CD4-positive, CD25-positive, alpha-beta regulatory T cell (primary cell): ENCODE measurements at places on chromosomes 6 and 20. TPM values are rescaled to one million over a fixed set of nuclear protein-coding genes. Genes with fewer than 3 reads are reported as not detected.

Gene ZGPAT
- total RNA-seq: 51.5 TPM

- DNase-seq: no peak
Observed at GRCh38 chr20:1319051-1319450, 9.9 kb downstream of the SDCBP2 start.

DNA sequence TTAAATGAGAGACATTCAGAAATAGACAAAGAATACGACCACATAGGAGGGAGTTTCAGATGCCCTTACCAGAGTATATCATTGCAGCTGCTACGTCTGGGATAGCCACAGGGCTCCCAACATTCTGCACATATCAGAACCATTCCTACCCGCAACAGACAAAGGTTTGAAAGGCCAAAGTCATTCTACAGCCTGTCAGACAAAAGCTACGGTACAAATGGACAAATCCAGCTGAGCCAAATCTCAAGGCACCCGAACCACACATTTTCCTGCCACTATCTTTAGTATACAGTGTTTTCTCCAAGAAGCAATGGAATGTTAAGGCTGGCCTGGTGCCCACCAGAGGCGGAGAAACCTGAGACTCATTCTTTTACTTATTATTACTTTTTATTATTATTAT, 30.5 kb upstream of the LYRM2 start:
- no peak for DNase-seq

GRCh38 chr6:106792536-106793236, 163.3 kb downstream of the QRSL1 start:
- no peak for DNase-seq

DNA sequence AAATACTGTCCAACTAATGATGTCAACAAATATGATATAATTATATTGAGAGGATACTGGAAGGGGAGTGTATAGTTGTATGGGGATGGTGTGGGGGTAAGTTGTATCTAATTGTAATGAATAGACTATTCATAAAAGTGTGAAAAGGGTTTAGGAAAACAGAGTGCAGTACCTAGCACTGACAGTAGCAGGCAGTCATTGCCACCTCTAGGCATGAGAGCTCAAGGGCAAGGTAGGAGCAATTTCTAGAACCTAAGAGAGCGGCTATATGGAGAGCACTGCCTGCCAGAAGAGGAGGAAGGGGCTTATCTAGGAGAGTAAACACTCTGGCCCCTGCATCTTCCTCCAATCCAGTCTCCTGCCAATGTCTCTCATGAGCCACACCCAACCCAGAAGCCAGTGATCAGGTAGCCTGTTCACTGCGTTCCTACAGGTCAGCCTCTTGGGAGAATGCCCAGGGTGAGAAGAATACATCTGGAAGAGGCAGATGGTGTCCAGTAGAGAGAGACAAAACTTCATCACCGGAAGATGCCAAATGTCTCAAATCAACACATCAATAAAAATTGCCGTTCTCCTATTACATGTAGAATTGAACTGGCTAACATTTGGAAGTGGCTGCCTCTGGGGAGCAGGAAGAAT, 200.0 kb downstream of the LY86 start:
- no peak for DNase-seq

GRCh38 chr6:15874821-15875220, 212.0 kb upstream of the DTNBP1 start:
- DNase-seq: no peak

GRCh38 chr6:163165922-163166321, 248.6 kb upstream of the QKI start:
- DNase-seq: no peak

- no peak for DNase-seq
Observed at GRCh38 chr6:40328386-40328985, 258.7 kb downstream of the LRFN2 start.

DNA sequence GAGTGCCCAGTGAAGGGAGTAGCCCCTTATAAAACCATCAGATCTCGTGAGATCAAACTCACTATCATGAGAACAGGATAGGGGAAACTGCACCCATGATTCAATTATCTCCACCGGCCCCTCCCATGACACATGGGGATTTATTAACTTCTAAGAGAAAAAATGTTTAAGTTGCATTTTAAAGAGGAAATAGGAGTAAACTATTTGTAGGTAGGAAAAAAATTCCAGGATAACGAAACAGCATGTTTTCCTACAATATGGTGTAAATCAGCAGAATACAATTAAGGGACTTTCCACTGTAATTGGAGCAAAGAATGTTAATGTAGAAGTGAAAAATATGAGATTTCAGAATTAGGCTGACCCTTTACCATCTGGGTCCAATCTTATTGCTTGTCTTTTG, 63.9 kb downstream of the FBXO5 start:
- no peak for DNase-seq

- DNase-seq: no peak
Observed at GRCh38 chr6:39182604-39183003, 46.7 kb downstream of the KCNK5 start.

- DNase-seq: no peak
Observed at GRCh38 chr20:16607364-16608276, 34.4 kb upstream of the KIF16B start.

DNA sequence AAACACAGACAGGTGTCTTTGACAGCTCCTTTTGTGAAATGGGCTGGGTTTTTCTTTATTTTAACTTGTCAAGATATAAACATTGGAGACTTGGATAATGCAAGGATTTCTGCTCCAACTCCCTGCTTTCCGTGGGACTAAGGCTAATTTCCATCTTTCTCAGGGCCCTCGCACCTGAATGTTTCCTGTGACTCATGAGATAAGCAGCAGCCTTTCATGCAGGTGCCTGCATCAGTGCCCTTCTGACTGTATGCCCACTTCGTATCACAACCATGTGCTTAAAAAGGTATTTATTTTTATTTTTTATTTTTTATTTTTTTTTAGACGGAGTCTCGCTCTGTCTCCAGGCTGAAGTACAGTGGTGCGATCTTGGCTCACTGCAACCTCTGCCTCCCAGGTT, 736.1 kb downstream of the DOK5 start:
- DNase-seq: no peak

GRCh38 chr20:35618263-35619131, 2.9 kb downstream of the SPAG4 start:
- peak; percentile 22 for DNase-seq

- peak; percentile 84 for DNase-seq
Observed at GRCh38 chr6:147322299-147323162, 118.3 kb downstream of the STXBP5 start.

Gene ANKEF1
- 1.1 TPM for total RNA-seq

Gene PTCHD4
- total RNA-seq: not detected

DNA sequence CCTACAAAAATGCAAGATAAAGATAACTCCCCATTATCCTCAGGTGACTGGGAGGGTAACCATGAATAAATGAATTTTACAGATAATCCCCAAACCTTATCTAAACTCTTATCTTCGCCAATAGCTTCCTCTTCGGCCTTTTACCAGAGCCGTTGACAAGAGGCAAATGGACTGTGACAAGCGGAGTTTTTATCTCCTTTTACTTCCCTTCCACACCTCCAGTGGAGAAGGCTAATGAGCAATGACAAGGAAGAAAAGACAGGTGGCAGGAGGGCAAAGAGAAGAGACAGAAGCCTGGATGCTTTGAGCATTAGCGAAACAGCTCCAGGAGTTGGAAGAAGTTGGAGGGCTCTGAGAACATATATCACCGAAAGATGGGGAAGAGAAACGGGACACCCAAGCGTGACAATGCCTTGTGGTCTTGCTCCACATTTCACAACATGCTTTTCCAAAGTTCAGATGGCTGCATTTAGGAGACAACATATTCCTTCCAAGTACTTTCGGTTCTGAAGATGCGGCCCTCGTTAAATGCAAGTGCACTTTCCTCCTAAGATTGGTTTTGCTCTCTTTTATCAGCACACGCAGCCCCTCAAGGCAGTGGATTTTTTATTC, 69.2 kb downstream of the PRDM1 start:
- no peak for DNase-seq

Gene HLA-DQA1
- 20.3 TPM for total RNA-seq

Gene C6orf141
- not detected for total RNA-seq

GRCh38 chr20:53806683-53807401, 213.2 kb upstream of the ZNF217 start:
- no peak for DNase-seq

DNA sequence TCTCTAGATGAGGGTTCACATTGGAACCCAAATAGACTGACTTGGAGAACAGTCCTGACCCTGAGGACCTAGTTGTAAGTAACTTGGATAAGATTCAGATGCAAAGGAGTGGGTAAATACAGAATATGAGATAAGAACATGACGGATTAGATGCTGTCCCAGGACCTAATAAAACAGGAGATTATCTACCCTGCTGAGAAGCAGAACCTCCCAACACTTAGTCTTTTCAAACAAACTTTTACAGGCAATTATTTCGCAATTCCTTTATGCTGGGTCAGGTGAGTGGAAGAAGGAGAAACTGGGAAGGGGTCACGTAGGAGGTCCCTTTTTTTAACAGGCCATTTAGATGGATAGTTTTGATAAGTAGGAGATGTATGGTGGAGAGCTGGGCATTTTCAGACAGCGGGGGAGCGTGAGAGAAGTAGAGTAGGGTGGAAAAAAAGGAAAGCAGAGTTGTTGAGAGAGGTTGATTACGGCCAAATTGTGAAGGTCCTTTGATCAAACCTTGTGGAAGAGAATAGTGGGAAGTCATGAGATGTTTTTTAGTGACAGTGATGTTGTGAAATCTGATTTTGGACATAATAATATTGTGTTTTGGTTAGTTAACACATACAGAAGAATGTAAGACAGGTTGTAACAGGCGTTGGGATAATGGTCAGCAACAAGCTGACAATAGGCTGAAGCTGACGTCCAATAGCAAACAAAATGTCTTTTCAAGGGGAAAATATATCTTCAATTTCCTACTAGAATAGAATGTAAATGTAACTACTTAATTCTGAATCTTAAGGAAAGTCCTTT, 32.8 kb downstream of the FAM83B start:
- DNase-seq: no peak

DNA sequence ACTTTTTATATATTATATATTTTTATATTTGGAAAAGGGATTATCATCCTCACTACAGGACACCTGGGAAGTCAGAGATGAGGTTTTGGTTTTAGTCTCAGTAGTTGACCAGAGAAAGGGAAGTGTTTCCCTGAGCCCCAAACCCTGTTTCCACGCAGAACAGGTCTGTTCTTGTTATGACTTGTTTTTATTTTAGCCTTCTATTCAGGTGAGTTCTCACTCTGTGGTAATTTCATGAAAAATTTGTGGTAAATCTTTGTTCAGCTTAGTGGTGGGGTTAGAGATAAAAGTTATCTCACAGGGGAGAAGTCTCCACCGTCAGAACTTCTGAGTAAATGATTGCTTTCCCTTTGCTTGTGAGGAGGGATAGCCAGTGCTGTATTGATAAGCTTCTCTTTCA, 224.9 kb downstream of the FARS2 start:
- DNase-seq: no peak

DNA sequence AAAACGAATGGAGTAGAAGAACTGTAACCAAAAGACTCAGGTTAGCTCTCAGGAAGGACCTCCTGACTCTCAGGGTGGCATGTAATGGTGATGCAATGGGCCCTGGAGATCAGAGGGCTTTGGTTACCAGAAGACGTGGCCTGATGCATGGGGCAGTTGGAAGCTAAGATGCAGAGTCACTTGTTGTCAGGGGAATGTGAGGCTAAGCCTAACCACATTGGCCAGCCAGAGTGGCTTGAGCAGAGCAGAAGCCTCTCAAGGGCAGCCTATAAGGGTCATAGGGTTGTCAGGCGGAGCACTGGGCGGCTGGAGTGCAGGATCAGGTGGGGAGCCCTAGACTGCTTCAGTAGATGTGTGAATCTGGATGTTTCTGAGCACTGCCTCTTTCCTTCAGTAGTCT, 5.9 kb downstream of the CNBD2 start:
- no peak for DNase-seq

- no peak for DNase-seq
Observed at GRCh38 chr20:59120491-59120890, 43.1 kb upstream of the ZNF831 start.

Gene CRISP3
- not detected for total RNA-seq

DNA sequence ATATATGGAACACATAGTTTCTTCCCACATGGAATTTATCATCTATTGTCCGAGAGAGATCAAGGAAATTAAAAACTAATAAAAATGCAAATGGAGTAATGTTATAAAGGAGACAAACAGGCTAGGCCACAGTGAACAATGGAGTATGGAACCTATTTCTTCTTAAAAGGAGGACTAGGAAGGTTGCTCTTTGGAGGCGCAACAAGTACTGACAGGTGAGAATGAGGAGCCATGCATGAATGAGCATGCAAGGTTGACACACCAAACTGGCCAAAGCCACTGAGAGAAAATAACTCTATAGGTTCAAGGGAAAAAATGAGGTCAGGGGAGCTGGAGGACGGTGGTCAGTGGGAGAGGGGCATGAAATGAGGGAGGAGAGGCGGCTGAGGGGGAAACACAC, 40.9 kb downstream of the PSMB1 start:
- DNase-seq: no peak

GRCh38 chr6:142633317-142633716, 311.7 kb downstream of the HIVEP2 start:
- no peak for DNase-seq

Gene UBE3D
- 7.0 TPM for total RNA-seq

DNA sequence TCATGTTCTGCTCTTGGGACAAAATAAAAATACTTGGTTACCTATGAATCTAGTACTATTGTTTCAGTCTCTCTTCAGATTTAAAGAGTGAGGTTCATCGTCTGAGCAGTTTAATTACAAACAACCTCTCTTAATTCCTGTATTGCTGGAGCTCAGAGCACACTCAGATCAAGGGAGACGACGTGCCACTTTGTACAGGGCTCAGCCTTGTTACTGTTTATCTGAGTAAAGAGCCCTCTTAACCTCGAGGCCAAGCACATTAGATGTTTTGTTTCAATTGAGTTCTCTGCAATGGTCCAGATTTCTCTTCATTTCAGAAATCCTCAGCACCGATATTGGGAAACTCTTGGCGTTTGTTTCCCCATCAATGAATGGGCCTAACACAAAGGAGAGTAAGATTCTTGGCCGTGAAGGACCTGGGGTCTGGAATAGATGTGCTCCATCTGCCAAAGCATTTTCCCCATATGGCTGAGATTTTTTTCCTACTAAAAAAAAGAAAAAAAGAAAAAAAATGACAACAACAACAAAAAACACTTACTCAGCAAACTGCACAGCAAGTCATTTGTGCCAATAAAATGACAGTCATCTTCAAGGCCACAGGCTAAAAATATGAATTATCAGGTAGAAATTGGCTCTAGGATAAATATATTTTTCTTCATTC, 82.6 kb upstream of the CCN6 start:
- DNase-seq: no peak

Gene C6orf62
- 124 TPM for total RNA-seq

GRCh38 chr20:1327827-1328679, 886 bp downstream of the SDCBP2 start:
- DNase-seq: no peak

- DNase-seq: peak; percentile 64
Observed at GRCh38 chr6:109236115-109237076, 141.1 kb downstream of the CEP57L1 start.

- DNase-seq: no peak
Observed at GRCh38 chr20:2654384-2654822, 2.0 kb downstream of the NOP56 start.

DNA sequence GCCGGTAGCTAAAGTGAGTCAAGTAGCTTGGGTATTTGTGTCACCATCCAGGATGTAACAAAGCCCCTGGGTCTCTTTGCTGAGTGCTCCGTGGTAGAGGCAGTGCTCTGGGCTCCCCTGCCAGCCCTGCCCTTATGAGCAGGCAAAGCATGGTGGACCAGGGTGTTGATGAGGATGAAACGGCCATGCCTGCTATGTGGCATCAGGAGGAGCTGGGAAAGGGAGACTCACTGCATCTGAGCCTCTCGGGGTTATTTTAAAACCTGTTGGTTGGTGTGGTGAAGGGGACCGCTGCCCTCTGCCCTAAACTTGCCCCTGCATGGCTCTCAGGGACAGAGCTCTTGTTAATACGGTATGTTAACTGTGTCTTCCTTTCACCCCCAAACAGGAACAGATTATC, 143.1 kb downstream of the DTNBP1 start:
- no peak for DNase-seq

Gene PERP
- 2.3 TPM for total RNA-seq
